Panc1 (cell line): ENCODE measurements at places on chromosomes 4 and X.
A peak's percentile ranks its signal among the peaks of the same experiment; 100 is the strongest.

- DNase-seq: no peak
These were observed 80.8 kb downstream of the APBB2 start for GRCh38 chr4:41133454-41134018.

DNA sequence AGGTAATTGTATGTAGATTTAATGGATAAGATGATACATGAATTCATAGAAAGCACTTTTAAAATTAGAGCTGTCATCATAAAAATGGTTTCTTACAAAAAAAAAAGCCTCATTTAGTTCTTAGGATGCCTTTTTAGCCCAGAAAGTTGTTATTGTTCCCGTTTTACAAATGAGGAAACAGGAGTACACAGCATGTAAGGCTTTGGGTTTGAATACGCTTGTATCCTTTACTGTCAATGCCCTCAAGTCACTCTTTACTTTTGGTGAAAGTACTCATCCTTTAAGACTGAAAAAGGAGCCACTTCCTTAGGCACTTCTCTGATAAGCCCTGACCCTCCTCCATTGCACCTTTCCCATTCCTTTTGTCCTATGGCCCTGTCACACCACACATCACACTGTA, 4.9 kb downstream of the EREG start:
- no peak for DNase-seq

DNA sequence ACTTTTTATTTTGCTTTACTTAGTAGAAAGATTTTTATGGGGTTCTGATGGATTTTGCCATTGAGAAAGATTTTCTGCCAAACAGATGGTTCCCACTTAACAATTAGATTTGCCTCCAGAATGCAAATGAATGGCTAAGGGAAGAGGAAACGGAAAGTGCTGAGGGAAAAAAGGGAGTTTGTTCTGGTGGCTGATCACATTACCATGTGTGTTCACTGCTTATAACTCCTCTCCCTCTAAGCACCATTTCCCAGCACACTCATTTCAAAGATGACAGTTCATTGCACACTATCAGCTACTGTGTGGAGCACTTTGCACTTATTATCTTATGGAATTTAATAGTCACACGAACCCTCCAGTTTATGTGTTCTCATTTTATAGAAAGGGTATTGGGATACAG, 68.0 kb upstream of the GRID2 start:
- no peak for DNase-seq

DNA sequence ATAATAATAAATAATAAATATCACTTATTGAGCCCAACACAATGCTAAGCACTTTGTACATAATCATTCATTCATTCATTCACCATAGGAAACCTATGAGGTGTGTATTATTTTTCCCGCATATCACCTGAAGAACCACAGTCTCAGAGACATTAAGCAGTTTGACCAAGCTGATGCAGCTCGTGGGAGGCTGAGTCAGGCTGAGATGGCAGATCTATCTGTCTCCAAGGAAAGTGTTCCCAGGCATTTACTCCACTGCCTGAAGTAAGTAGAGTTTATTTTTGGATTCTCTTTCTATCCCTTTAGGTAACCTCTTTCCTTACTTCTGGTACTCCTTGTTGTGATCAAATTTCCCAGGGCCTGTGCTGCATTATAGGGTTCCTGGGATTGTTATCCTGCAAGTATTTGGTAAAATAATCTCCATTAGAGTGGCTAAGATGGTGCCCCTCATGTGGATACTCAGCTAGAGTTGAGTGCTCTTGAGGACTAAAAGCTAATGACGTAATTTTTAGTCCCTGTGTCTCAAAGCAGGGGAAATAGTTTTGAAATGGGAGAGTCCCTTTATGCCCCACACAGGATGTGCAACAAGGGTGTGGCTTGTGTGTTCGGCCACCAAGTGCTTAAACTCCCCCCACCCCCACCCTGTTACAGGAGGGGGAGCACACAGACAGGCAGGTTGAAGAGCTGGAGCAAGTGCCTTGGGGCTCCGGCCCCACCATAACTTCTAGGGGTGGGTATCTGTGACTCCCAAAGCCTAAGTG, 467.0 kb downstream of the STIM2 start:
- DNase-seq: no peak

- DNase-seq: no peak
These were observed 73.1 kb downstream of the MAPK10 start for GRCh38 chr4:86286726-86287125.

DNA sequence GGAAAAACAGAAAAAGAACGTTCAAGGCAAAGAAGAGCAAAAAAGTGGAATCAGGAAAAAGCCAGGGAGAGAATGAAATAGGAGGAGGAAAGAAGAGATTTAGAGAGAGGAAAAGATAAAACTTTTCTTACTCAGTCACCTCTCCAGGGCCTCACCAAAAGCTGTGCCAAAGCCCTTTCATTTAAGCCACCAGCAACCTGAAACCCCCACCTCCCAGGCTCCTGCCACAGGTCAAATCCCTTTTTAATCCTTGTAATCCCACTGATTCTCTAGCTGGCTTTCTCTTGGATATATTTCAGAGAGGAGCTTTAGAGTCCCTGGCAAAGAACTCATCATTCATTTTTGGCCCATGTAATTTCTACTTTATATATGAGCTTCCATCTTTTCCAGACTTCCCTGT, 25.7 kb upstream of the XIAP start:
- no peak for DNase-seq

GRCh38 chrX:66684196-66684595, 45.3 kb upstream of the EDA2R start:
- no peak for DNase-seq

DNA sequence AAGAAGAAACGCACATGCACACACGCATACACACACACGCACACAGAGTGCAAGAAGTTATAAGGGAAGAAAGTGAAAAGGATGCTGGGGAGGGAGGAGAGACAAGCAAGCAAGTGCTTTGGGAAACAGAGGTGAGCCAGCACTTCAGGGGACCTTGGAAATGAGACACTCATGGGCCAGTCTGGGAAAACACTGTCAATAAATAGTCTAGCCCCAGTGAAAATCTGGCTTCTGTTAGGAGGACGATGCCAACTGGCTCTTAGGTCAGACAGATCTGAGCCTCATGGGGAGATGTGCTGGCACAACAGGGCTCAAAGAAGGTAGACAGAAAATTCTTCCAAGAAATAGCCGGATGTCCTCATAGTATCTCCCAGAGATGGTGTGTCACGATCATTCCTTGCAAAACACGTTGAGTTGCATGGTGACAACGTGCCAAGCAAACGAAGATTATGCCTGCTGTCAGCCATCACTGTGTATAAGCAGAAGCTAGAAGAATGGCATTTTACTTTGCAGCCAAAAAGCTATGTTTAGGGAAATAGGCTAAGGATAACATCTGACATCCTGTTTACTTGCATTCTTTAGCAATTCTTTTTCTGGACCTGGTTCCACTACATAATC, 557 bp upstream of the ARHGEF6 start:
- DNase-seq: no peak

DNA sequence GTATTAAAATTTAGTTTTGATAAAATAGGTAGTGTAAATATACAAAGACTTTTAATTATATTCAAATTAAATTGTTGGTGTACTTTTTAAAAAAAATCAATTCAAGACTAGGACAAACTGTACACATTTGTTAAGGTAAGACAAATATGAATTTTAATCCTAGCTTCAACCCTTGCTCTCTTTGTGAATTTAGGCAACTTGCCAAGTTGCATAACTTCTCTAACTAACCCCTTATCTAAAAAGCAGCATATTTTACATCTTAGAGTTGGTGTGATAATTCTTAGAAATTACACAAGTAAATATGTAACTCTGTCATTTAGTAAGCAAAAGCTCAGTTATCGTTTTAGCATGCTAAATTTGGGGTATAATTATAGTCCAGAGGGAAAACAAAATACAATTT, 78.1 kb upstream of the FSTL5 start:
- no peak for DNase-seq

- DNase-seq: no peak
These were observed 78.0 kb downstream of the PRDM5 start for GRCh38 chr4:120844528-120844921.

DNA sequence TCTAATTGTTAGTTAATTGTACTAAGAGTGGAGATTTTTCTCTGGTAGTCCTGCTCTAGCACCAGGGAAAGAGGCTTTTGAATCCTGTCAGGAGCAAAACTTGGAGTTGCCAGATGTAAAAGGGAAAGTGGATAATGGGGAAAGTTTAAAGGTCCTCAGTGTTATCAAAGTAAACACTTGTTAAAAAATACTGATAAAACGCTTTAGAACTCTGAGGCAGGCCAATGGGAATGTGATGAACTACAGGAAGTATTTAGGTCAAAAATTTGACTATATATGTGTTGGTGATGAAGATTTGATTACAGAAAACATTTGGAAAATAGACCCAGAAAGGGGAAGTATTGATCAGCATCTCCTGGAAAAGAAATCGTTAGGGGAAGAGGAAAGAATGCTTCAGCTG, 32.8 kb downstream of the SERPINA7 start:
- DNase-seq: no peak

- DNase-seq: no peak
These were observed 176.2 kb downstream of the RAPGEF2 start for GRCh38 chr4:159279084-159279483.

GRCh38 chrX:17484592-17484991, 109.6 kb downstream of the NHS start:
- no peak for DNase-seq

DNA sequence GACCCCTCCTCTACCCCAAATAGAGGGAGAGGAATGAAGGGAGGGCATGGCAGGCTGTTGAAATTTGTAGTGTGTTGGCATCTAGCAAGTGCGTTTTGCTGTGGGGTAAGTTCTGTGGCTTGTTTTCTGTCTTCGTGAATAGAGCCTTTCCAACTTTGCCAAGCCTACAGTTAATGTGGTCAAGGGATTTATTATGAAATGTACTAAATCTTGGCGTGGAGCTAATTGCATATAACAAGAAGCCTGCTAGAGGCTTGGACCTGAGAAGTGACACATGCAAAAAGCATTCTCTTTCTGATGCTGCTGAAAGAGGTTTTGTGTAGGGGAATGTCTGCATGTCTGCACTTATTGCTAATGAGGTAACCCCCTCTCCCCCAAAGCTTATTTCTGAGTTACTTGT, 132.2 kb downstream of the BMPR1B start:
- DNase-seq: no peak

DNA sequence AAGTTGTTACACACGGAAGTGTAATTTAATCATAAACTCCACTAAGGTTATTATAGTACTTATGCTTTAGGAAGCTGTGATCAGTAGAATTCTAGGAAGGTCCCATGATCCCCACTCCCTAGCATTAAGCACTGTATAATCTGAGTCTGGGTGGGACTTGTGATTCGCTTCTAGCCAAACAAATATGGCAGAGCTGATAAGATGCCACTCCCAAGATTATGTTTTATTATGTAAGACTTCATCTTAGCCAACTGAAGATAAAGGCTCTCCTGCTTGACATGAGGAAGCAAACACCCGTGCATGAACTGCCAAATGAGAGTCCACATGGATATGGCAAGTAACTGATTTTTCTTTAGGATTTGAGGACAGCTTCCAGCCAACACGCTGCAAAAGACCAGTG, 186.4 kb upstream of the NDST3 start:
- no peak for DNase-seq

GRCh38 chr4:113012786-113013185, 36.7 kb upstream of the ANK2 start:
- DNase-seq: no peak

GRCh38 chr4:37653601-37654000, 32.6 kb downstream of the RELL1 start:
- no peak for DNase-seq

GRCh38 chrX:24002792-24003191, 24.2 kb downstream of the KLHL15 start:
- DNase-seq: no peak

DNA sequence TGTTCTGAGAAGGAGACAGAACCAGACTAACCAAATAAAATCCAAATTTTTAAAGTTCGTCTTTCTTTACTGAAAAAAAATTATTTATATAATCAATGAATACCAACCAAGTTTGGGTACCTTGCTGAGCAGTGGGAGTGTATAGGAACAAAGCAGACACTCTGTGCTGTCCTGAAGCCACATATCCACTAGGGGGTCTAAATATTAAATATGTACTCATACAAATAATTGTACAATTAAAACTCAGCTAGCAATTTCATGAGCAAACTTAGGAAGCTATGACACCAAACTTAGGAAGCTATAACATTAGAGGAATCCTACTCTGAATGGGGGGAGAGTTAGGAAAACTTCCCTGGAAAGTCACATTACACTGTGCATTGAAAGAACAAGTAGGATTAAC, 582.0 kb upstream of the EPHA5 start:
- no peak for DNase-seq

DNA sequence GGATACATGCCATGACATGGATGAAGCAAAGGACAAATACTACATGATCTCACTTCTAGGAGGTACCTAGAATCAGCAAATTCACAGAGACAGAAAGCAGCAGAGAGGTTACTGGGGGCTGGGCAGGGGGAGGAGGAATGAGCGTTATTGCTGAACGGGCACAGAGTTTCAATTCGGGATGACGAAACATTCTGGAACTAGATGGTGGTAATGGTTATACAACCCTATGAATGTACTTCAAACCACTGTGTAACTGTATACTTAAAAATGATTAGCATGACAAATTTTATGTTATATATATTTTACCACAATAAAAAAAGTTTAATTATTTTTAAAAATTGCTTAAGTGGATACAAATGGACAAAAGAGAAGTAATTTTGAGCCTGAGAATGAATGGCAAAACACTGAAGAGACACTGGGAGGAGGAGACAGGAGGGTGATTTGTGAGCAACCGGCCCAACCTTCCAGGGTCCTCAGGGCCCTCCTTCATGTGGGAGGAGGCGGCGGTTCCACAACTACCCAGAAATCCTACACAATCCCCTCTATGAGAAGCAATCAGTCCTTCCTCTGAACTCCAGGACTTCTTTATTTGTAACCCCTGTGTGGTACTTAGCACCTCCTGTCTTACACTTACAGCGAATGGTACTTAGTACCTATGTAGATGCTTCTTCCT, 14.1 kb downstream of the ACSL1 start:
- DNase-seq: no peak

- DNase-seq: no peak
These were observed 2.6 kb upstream of the ARAF start for GRCh38 chrX:47558436-47558835.

DNA sequence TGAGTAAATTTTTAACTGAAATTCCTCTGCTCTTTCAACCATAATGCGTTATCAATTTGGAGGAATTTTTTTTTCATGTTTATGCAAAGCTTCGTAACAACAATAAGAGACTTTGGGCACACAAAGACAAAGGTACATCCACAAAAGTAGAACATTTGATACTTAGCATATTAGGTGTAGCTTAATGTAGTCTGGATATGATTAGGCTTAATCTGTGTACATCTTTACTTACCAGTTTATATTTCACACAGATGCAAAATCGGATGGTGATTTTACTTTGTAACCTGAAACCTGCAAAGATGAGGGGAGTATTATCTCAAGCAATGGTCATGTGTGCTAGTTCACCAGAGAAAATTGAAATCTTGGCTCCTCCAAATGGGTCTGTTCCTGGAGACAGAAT, 20.3 kb downstream of the AIMP1 start:
- DNase-seq: no peak

- peak; percentile 62 for DNase-seq
These were observed 48.0 kb downstream of the SLC25A5 start for GRCh38 chrX:119516157-119516702.
